CD14-positive monocyte (primary cell): ENCODE measurements at places on chromosomes 6 and 20. TPM values are rescaled to one million over a fixed set of nuclear protein-coding genes. Genes with fewer than 3 reads are reported as not detected.

DNA sequence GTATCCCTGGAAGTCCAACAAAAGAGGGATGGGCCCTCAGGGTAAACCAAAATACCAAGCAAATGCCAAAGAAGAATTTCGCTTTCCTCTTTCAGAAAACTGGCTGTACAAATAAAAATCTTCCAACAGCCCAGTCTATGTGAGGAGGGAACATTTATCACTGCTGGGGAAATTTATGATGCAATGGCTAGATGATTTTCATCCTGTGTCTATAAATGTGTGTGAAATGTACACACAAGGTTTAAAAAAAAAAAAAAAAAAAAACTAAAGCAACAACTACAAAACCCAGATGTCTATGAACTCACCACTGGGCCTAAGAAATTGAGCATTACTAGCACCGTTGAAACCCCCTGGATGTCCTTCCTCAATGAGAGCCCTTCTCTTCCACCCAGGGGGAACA lies 68.7 kb upstream of the SLC4A11 start:
- H3K27me3 ChIP-seq, result no peaks in the 10 kb centered on the region
- H3K27ac ChIP-seq, result no peak overlapping the region
- H3K4me3 ChIP-seq, result no peak overlapping the region
- no peak for DNase-seq
- peaks cover 58% of the 10 kb centered on the region for H3K36me3 ChIP-seq
- peaks cover 5% of the 10 kb centered on the region for H3K4me1 ChIP-seq

DNA sequence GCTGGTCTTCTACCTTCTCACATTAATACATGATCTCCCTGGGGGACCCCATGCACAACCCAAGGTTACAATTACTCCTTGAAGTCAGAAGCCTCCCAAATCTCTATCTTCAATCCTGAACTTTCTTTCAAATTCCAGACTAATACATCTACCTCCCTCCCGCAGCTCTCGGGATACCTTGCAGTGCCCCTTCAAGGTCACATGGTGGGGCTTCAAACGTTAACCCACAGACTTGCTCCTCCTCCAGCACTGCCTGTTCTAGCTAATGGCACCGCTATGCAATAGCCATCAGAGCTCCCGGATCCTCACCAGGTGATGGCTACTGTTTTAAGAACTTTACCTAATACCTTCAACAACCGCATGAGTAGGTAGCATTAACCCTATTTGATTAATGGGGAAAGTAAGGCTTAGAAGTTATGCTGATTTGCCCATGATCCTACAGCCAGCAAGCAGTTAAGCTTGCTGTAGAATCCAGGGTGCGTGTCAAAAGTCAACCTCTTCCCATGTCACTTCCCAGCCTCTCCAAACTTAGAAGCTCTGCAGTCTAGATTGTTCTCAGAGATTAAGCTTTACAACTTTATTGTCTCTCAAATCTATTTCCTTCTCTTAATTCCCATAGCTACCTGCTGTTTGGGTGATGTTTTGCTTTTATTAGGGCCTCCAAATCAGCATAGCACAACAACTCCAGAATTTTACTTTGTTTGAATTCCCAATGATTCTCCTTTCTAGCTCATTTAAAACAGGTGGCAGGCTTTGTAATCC lies 44.7 kb downstream of the PLAGL1 start:
- peaks cover 38% of the 10 kb centered on the region for H3K4me1 ChIP-seq
- no peak for DNase-seq
- no peaks in the 10 kb centered on the region for H3K27me3 ChIP-seq
- H3K36me3 ChIP-seq, result no peaks in the 10 kb centered on the region

GRCh38 chr6:82569022-82569421 lies 205.4 kb downstream of the TPBG start:
- H3K27ac ChIP-seq, result no peak overlapping the region
- no peak for DNase-seq
- no peaks in the 10 kb centered on the region for H3K4me1 ChIP-seq
- H3K27me3 ChIP-seq, result no peaks in the 10 kb centered on the region

Gene FOXC1
- 0.13 and 0.36 TPM in 2 replicates for polyA plus RNA-seq

DNA sequence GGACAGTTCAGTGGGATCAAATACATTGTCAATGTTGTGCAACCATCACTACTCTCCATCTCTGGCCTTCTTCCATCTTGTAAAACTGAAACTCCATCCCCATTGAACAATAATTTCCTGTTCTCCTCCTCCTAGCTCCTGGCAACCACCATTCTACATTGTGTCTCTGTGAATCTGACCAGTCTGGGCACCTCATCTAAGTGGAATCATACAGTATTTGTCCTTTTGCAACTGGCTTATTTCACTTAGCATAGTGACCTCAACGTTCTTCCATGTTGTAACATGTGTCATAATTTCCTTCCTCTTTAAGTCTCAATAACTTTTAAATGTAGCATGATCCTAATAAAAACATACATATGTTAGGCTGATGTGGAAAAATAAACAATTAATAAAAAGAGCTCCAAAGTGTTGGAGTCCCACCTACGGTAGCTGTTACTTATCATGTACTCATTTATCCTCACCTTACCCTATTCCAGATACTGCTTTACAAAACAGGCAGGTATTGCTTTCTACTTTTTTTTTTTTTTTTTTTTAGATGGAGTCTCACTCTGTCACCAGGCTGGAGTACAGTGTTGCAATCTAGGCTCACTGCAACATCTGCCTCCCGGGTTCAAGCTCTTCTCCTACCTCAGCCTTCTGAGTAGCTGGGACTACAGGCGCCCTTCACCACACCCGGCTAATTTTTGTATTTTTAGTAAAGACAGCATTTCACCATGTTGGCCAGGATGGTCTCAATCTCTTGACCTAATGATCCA lies 91.9 kb downstream of the TNFAIP3 start:
- H3K27me3 ChIP-seq, result no peaks in the 10 kb centered on the region
- H3K4me1 ChIP-seq, result peaks cover 45% of the 10 kb centered on the region
- H3K4me3 ChIP-seq, result no peak overlapping the region
- peak overlapping the region; percentile 80 for H3K27ac ChIP-seq
- no peaks in the 10 kb centered on the region for H3K36me3 ChIP-seq

GRCh38 chr20:38186788-38187221 lies 21.7 kb upstream of the TGM2 start:
- H3K27me3 ChIP-seq, result no peaks in the 10 kb centered on the region
- H3K4me1 ChIP-seq, result peaks cover 13% of the 10 kb centered on the region
- H3K27ac ChIP-seq, result no peak overlapping the region
- H3K36me3 ChIP-seq, result no peaks in the 10 kb centered on the region
